ENCODE measurements at places on chromosomes 11 and 22.

- DNase-seq, result no peak
Measured at GRCh38 chr11:47070769-47071168, 105.9 kb downstream of the ARFGAP2 start.

DNA sequence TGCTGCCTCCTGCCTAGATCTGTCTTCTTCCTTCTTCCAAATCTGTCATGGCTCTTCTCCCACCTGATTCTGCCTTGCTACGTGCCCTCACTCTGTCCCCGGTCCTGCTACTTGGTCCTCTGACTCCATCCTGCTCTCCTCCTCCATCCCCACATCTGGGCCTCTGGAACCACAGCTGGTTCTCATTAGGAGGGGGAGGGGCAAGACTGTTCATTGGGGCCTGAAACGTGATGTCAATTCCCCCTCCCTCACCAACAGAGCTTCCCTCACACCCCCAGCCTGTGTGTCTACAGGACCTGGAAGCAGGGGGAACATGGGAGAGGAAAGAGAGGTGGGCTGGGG, 9.1 kb downstream of the DCHS1 start:
- DNase-seq, result no peak

GRCh38 chr11:65574811-65575567, 864 bp upstream of the EHBP1L1 start:
- no peak for DNase-seq

GRCh38 chr11:134412203-134413042, at the start of gene B3GAT1:
TSS of gene B3GAT1 (minus strand) at chr11:134412242. CDS start at chr11:134387659, 24,583 bp downstream.
- DNase-seq, result no peak

DNA sequence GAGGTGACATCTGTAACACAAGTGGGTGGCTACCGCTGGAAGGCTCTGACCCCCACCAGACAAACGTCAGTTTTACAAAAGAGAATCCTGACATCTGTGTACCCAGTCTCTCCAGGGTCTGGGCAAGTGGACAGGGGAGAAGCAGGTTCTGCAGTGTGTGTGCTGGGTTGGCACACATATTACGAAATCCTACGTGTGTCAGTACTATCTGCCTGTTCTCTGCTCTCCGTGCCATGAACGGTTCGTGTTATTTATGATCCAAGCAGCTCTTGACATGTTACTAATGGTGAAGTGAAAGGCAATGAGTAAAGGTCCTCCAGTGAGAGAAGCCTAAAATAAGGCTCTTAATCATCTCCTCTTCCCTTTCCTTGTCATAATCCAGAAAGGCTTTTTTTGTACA, 201.5 kb upstream of the MTMR2 start:
- DNase-seq, result no peak

GRCh38 chr11:27452147-27452546, 20.4 kb downstream of the LGR4 start:
- no peak for DNase-seq

DNA sequence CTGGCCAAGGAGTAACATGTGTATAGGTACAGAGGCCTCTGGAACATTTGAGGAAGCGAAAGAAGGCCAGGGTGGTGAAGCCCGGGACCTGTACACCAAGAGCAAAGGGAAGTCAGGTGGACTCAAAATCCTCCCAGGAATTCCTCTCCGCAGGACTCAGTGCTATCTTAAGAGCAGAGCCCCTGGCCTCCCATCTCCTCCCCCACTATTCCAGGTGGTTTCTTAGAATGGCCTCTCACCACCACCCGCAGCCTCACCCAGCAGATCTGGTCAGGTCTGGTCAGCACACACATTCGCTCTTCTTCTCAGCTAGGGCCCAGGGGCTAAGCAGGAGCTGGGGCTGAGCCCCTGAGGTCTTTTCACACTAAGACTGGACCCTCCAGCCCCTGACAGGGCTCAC, 59.1 kb downstream of the SCGB1A1 start:
- DNase-seq, result no peak

DNA sequence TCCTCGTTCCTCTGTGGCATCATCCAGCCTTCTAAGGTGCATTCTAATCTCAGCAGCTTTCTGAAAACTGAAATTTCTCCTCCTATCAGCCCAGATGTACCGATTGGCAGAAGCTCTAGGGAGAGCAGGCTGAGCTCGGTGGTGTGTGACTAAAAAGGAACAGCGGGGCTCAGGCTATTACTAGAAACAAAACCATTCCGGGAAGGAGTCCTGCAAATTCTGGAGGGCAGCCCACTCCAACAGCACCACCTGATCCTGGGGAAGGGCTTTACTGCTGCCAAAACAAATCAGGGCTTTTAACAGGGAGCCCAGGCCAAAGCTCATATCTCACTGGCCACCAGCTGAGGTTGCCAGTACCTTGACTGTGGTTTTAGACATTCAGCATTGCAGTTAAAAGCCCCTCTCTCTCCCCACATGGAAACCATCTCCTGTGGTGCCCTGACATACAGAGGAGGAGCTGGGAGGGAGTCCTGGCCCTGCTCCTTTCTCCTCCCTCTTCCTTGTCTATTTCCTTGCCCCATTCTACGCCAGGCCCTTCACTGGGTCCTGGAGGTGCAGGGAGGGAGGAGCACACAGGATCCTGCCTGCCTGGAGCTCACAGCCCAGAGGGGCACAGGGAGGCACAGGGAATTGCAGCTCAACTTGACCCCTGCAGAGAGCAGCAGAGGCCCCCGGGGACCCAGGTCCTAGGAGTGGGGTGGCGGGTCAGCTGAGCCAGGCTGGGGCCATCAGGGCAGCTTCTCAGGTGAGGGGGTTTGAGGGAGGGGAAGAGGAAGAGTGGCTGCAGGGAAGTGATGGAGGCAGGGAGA, 889 bp downstream of the PLAAT4 start:
- DNase-seq, result no peak

GRCh38 chr11:118606157-118606843, 1.1 kb upstream of the PHLDB1 start:
- no peak for DNase-seq

GRCh38 chr11:85407648-85408047, 219.5 kb downstream of the DLG2 start:
- DNase-seq, result no peak

DNA sequence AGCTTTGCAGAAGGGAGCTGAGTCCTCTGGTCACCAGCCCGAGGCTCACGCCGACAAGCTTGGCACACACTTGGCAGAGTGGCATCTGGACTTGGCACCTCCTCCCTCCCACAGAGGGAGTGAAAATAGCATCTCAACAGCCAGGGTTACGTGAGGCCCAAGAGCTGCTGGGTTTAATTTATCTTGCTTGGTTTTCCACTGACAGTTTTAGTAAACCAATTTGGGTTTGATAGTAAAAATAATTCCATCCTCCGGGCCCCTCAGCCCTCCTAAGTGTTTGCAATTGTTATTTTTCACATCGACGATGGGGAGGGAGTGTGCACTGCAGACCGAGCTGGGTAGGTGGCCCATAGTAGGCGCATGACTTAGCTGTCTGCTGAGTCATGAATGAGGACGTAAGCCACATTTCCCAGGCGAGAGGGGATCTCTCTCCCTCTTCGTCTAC, 107.6 kb upstream of the ASPHD2 start:
- DNase-seq, result no peak

DNA sequence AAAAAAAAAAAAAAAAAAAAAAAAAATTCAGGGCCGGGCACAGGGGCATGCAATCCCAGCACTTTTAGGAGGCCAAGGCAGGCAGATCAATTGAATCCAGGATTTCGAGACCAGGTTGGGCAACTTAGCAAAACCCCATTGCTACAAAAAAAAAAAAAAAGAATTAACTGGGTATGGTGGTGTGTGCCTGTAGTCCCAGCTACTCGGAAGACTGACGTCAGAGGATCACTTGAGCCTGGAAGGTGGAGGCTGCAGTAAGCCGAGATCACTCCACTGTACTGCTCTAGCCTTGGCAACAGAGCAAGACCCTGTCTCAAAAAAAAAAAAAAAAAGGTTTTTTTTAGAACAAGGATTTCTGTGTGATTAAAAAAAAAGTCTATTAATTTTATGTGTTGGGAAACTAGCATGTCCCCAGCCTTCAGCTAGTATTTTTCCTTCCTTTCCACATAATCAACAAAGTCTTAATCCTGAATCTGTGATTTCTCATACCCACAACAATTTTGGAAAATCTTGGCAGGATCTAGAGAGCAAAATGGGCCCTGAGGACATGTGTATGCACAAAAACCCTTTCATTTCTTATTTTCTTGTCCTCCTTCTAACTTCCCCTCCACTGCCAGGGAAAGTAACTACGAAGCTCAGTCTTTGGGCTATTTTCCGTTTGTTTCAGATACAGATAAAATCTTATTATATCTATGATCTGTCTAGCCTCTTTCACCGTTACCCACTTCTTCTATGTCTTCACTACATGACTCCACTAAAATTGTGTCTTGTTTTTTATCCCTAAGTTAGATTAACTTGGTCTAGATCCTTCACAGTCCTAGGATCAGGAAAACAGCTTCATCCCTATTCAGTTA, 5.7 kb upstream of the AMBRA1 start:
- no peak for DNase-seq

GRCh38 chr22:46622081-46622521, 1.9 kb downstream of the GRAMD4 start:
- no peak for DNase-seq

- DNase-seq, result no peak
Measured at GRCh38 chr22:26707090-26707489, 49.7 kb downstream of the MIAT start.

DNA sequence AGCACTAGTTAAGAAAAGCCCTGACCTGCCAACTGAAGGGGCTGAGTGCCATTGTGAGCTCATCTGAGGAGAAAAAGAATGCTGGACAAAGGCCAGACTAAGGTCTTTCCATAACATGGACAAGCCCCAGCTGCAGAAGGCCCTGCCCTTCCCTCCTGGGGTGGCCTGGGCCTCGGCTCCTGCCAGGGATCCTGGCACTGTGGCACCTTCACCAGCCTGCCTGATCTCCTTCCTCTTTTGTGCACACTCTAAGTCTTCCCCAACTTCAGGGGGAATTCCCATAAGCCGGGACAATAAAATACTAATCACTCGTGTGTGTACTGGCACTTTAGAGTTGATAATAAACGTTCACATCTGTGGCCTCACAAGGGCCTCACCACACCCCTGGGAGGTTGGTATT, 9.9 kb downstream of the TMPRSS13 start:
- no peak for DNase-seq

- no peak for DNase-seq
Measured at GRCh38 chr22:45887202-45888131, 89.5 kb downstream of the WNT7B start.

DNA sequence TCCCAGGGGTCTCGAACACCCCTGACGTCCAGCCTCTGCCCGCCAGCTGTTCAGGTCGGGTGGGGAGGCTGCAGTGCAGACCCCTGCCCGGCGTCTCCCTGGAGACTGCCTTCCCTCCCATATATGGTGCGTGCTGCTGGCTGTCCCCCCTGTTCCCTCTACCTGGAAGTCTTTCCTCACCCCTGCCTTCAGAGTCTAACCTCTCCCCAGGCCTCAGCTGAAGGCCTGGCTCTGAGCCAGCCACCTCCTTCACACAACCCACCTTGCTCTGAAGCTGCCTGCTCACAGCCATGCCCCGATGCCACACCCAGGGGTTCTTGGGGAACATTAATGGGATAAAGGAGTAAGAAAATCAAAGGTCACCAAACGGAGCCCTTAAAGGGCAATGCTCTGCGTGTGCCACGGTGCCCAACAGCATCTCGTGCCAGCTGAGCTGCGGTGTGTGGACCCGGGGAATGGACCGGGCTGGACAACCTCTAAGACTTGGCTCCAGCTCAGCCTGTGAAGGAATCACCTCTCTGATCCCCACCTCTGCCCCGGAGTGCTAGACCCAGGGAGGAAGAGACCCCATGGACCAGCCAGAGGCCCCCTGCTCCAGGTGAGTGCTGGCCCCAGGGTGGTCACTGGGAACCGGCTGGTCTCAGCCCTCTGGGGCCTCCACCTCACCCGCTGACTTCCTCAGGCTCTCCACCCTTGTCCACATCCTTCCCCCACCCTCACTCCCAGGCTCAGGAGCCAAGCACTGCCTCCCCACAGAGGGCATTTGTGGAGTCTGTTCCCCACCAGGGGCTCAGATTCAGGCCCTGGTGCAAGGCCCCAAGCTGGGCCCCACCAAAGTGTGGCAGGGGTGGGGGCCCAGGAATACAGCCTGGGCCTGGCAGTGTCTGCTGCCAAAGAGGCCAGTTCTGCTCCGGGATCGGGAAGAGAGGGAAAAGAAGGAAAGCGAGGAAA, at the start of gene NLRP6:
TSS of gene NLRP6 (plus strand) at position 407 of the 951 bp plus-strand sequence. CDS start at position 570, 163 bp downstream.
- no peak for DNase-seq

GRCh38 chr11:75539459-75540334, 14.0 kb upstream of the GDPD5 start:
- no peak for DNase-seq

DNA sequence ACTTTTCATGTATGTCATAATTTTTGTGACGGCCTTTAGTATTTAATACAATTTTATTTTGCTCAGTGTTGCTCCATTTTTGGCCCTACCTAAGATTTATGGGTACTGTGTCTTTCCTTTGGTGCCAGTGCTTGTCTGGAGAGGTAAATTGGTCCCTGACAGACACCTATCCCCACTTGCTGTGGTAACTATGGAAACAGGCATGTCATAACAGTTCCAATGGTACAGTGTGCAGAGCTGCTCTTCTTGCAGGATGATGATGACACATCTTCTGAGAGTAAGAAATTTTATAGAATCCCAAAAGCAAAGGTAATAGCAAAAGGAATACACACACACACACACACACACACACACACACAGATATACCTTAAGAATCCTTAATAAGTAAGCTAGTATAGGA, 118.5 kb downstream of the ELP4 start:
- no peak for DNase-seq

DNA sequence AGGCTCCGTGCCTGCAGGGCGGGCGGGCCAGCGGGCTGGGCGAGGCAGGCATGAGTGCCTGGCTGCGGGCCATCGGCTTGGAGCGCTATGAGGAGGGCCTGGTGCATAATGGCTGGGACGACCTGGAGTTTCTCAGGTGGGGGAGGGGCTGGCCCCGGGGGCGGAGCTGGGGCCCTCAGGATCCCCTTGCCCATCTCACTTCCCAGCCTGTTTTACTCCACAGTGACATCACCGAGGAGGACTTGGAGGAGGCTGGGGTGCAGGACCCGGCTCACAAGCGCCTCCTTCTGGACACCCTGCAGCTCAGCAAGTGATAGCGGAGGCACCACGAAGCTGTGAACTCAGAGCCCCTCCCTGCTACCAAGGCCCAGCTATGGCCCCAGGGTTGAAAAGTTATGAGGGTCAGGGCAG, 5.9 kb downstream of the PHOX2A start:
- no peak for DNase-seq

DNA sequence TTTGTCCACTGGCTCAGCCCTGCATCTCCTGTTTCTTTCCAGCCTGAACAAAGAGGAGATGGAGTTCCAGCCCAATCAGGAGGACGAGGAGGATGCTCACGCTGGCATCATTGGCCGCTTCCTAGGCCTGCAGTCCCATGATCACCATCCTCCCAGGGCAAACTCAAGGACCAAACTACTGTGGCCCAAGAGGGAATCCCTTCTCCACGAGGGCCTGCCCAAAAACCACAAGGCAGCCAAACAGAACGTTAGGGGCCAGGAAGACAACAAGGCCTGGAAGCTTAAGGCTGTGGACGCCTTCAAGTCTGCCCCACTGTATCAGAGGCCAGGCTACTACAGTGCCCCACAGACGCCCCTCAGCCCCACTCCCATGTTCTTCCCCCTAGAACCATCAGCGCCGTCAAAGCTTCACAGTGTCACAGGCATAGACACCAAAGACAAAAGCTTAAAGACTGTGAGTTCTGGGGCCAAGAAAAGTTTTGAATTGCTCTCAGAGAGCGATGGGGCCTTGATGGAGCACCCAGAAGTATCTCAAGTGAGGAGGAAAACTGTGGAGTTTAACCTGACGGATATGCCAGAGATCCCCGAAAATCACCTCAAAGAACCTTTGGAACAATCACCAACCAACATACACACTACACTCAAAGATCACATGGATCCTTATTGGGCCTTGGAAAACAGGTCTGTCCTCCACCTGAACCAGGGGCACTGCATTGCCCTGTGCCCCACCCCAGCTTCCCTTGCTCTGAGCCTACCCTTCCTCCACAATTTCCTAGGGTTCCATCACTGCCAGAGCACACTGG, 5.0 kb downstream of the FTH1 start:
- no peak for DNase-seq
